ENCODE measurements at places on chromosomes 2 and 18.

GRCh38 chr2:886072-887022 is 64.3 kb upstream of the SNTG2 start:
- DNase-seq: no peak

GRCh38 chr2:138536302-138536701 is 34.7 kb downstream of the SPOPL start:
- no peak for DNase-seq

DNA sequence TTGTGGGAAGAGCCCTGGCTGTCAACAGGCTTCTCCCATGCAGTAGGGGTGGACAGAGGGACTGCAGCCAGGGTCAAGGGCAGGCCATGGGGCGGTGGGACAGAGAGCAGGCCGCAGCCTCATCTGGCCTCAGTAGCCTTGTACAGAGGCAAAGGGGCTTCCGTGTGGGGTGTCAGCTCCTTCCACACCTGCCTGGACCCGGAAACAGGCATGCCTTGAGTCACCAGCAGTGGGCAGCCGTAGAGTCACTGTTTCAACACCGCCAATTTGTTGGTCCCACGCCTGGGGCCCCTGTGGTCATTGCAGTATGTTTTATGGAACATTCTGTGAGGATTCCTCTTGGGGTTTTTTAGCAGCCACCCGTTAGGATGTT is 173.0 kb downstream of the SMAD7 start:
- no peak for DNase-seq

GRCh38 chr2:175103191-175103590 is 64.8 kb downstream of the ATF2 start:
- DNase-seq: no peak

DNA sequence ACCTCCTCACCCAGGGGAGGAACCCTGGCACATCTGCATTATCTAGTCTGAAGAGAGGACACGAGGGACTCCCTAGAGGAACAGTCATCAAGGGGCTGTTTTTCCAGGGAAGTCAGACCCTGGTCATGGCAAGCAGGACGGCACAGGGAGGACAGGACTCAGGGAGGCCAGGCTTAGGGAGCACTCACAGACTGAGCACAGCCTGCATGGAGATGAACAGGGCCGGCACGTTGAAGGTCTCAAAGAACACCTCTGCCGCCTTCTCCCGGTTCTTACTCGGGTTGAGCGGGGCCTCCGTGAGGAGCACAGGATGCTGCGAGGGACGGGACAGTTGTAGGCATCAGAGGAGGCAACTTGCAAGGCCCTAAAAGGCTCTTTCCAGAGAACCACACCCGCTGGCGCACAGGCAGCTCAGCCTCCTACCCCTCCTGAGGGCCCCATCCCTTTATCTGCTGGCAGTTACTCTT is 5.1 kb downstream of the ACTR1B start:
- DNase-seq: no peak

DNA sequence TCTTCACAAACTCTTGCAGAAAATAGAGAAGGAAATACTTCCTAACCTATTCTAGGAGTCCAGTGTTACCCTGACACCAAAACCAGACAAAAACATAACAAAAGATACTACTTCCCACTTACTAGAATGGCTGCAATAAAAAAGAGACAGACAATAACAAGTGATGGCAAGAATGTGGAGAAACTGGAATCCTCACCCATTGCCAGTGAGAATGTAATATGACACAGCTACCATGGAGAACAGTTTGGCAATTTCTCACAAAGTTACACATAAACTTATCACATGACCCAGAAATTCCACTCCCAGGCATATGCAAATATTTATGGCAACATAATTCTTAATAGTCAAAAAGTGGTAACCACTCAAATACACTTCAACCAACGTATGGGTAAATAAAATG is 209.8 kb upstream of the CTAGE1 start:
- no peak for DNase-seq

DNA sequence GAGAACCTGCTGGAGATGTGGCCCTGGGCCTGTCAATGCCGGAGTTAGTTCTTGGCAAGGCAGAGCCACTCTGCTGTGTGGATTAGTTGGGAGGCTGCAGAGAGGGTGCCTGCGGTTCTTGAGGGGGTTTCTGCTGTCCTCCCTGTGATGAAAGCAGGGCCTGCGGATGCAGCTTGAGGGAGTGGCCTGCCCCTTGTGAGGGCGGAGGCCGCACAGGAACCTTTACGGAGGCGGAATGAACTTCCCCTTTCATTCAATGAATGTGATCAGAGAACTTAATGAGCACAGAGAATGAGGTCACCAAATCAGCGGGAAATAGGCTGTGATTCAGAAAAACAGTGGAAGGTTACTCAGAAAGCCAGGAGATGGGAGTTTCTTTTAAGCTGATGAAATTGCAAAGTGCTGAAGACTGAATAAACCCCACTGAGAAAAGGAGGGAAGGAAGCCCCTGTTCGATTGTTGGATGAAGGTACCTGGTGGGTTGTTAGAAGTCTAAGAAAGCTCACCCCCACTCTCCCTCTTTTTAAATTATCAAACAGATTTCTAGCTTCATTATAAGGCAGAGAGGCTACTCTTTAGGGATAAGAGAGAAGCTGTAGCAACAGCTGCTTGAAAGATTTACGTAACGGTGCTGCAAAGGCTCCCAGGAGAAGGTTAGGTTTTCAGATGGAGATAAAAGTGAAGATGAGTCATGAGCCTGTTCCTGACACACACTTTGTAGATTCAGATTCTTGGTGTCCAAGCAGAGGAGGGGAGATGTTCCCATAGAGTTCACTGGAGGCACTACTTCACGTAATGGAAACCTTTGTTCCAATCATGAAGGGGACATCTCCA is 47.4 kb downstream of the VWA3B start:
- DNase-seq: peak; percentile 78

DNA sequence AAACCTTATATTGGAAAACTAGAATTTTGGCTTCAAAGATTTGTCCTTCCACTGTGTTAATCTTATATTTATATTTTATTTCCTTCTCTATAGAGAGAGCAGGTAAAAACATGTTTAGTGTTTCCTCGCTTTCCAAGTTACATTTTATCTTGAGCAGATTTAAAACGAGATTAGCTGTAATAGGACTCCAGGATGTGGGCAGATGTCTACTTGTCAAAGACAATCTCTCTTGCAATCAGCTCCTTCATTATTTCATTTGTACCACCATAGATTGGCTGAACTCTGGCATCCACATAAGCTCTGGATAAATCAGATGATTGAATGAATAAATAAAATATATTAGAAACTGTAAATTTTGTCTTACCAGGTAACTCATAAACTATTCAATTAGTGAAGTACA is 17.5 kb upstream of the KANSL1L start:
- DNase-seq: no peak

- DNase-seq: no peak
Observed at GRCh38 chr2:21821672-21822227, 698.0 kb downstream of the TDRD15 start.

DNA sequence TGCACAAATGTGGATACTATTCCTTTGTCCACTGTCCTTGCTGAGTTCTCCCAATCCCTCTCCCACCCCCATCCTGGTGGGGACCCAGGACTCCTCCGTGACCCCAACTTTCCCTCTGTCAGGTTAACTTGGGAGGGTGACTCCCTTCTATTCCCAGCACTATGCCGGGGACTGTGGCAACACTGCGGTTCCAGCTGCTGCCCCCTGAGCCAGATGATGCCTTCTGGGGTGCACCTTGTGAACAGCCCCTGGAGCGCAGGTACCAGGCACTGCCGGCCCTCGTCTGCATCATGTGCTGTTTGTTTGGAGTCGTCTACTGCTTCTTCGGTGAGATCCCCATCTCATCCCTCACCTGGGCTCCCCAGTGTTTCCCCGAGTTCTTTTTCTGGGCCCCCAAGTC is 739 bp downstream of the TMEM198 start:
- no peak for DNase-seq

- DNase-seq: no peak
Observed at GRCh38 chr2:15069149-15069548, 436.6 kb downstream of the LRATD1 start.

DNA sequence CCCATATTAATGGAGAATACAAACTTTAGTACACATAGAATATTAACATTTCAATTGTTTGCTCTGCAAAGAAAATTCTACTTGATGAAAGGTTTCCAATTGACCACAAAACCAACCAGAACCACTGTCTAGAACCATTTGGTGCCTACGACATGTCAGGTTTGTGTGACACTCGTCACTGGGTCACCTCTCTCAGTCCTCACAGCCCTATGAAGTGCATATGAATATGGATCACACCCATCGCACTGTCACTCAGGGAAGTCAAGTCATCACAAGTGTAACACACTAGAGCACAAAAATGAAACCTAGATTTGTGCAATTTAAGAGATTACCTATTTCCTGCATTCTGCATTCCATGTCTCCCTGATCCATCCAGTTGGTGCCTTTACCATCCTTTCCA is 43.7 kb downstream of the PTPN2 start:
- no peak for DNase-seq

DNA sequence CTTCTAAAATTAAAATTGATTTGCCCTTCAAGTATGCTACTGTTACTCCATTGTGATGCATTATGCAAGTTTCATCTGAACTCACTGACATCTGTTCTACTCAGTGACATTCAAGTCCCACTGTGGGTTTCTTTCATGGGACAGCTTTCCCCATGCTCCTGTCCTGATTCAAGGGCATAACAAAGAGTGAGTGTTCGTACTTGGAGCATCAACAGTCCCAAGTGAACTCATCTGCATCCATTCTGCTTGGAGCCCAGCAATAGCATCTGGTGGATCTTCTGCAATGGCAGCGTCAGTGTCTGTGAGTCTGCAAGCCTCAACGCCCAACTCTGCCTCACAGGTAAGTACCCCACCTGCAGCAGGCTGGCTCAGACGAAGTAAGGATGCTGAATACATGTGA is 27.5 kb downstream of the BUB1 start:
- no peak for DNase-seq

DNA sequence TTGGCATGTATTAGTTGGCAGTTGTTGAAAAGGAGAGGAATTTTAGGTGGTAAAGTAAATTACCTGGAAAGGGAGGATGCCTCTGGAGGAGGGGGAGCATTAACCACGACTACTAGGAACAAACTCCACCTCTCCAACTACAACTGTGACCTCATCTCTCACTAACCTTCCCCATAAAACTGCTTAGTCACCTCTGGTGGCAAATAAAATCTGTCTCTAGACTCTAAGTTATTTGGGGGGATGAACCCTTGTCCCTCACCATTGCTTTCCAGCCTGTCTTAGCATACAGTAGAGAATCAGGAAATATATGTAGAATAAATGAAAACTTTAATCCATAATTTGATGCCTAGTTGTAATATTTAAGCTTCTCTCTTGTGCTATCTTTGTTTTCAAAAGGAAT is 27.6 kb upstream of the MYO1B start:
- peak; percentile 51 for DNase-seq

DNA sequence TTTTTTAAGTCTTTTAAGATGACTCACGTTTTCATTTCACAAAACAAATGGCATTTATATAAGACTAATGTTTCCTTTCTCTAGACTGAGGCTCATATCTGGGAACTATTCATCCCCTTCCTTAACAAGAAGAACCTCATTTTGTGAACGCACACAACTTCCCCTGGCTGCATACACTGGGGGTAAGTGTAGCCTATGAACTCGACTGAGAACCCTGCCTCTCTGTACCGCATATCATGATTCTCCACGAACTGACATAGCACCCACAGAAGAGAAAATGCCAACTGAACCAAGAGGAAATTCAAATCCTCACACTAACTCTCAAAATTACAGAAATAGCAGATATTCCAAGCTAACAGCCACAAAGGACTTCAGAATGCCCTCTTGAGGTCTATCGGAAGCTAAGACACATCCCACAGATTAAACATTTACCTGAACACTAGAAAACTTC is 236.7 kb downstream of the TCF4 start:
- DNase-seq: no peak

DNA sequence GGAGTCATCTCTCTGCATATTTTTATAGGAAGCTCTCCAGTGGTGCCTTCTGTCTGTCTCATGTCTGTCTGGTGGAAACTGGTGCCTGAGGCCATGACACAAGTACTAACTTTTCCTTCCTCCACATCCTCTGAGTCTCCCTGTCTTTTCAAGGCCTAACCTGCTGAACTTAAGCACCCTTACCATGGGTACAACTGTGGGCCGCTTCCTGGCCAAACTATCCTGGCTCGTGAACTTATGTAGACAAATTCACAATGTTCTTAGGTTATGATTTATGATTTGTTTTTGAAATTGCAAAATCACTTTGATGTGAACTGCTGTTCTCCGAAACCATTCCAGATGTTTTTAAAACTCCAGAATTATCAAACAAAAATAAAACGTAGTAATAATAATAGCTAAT is 804.5 kb upstream of the POU3F3 start:
- no peak for DNase-seq

GRCh38 chr2:95179451-95179850 is 13.8 kb downstream of the ZNF2 start:
- no peak for DNase-seq

GRCh38 chr2:128272601-128273468 is 45.8 kb downstream of the HS6ST1 start:
- DNase-seq: no peak

- no peak for DNase-seq
Observed at GRCh38 chr2:71675296-71675695, 221.9 kb downstream of the DYSF start.

DNA sequence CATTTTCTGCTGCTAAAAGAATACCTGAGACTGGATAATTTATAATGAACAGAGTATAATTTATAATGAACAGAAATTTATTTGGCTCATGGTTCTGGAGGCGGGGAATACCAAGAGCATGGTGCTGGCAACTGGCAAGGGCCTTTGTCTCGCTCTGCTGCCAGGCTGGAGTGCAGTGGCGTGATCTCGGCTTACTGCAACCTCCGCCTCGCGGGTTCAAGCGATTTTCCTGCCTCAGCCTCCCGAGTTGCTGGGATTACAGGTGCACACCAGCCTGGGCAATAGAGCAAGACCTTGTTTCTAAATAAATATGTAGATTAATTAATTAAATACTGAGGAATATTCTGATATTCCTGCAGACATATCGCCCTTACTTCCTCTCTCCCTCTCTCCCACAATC is 1610.8 kb downstream of the SUCLG1 start:
- no peak for DNase-seq

- DNase-seq: no peak
Observed at GRCh38 chr2:62478093-62478580, 27.9 kb downstream of the TMEM17 start.

DNA sequence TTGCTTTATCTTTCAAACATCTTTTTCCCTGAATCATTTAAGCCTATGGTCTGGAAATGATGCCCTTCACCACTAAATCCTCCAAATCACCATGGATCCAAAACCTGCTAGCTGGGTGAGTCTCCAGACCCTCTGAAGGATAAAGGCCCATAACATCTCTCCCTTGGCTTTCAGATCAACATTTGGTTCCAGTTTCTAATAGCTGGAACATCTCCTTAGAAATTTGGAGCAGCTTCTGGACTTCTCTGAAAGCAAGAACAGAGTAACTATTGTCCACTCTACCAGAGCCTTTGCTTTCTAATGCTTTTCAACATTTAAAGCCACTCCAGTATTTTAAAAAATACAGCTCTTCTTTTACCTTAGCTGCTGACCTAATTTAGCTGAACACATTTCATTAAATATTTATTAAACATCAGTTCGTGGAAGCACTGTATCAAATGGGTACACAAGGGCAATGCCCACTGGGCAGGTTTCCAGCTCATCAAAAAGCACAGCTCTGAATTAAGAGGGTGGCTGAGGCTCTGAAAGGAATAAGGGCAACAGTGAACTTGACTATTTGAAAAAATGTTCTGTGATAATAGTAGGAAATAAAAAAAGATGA is 75.3 kb downstream of the GALNT3 start:
- DNase-seq: no peak

- no peak for DNase-seq
Observed at GRCh38 chr18:3910512-3910911, 460.5 kb downstream of the TGIF1 start.

All from skeletal muscle cell (primary cell).